GM18507 (cell line): ENCODE measurements at places on chromosomes 5 and 9.

DNA sequence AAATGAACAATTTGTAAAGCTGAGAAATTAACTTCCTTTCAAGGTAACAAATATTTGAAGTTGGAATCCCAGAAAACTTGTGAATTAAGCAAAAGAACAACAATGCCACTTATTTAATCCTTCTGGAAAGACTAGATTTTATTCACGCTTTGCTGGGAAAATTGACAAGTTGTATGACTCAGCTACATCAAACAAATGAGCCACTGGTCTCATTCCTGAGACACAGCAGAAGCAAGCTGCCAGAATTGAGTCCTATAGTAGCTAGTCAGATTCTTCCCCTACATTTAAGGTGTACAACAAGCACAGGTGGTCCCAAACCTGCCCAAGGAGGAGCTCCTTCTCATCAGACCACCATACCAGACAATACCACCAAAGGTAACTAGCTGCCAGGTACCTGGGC lies 280.7 kb downstream of the SPOCK1 start:
- no peak for DNase-seq

- no peak for DNase-seq
These were observed 248.7 kb downstream of the NR3C1 start for GRCh38 chr5:143154510-143155370.

DNA sequence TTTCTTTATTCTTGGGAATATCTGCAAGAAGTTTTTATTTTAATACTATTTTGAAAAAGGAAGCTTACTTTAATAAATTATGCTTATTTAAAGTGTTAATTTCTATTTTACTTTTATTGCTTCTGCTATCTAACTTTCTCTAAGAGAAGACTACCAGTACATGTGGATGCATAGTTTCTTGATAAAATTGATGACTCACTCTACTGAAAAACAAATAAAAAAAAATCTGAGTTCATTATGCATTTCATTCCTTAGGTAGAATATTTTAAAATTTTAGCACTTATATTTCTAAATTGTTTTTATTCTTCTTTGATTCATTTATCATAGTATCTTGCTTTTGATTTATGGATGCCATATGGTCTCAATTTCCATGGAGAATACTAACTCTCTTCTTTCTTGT lies 217.9 kb downstream of the TAF11L14 start:
- no peak for DNase-seq

GRCh38 chr9:91415290-91415689 lies 8.3 kb downstream of the NFIL3 start:
- DNase-seq, result no peak

- DNase-seq, result no peak
These were observed 1696.5 kb downstream of the MAT2B start for GRCh38 chr5:165201771-165202518.

- DNase-seq, result no peak
These were observed 472.8 kb downstream of the PSAT1 start for GRCh38 chr9:78769690-78770089.

DNA sequence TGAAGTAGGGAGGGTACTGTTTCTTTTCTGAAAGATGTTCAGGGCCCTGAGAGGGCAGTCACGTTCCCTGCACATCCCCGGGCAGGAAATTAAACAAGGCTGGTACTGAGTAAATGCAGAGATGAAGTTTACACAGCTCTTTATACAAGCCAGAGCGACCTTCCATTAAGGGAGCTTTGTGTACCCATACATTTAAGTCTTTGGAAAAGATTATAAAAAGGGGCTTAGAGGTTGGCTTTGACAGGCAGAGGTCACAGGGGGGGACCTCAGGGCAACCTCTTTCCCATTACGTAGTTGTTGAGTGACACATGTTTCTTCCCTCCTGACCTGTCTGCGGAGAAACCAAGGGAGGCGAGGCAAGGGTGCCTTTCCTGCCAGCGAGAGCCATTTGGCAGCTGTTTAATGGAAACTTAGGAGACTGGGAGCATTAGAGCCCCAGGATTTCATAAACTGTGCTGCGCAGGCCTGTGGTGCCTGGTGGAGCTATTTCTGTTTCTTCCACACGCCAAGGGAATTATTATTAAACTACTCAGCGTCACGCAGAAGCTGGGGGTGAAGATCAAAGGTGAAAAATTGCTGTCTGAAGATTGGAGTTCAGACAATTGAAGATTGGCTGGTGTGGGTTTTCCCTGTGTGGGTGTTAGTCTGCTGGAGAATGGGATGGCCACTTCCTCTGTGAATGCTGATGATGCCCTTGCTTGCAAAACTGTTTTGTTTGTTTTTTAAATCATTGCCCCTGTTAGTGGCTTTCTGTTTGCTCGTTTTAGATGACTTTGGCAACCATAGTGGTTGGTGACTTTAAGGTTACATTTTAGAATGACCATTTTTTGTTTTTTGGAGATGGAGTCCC lies 3.2 kb upstream of the SMIM32 start:
- DNase-seq, result no peak

DNA sequence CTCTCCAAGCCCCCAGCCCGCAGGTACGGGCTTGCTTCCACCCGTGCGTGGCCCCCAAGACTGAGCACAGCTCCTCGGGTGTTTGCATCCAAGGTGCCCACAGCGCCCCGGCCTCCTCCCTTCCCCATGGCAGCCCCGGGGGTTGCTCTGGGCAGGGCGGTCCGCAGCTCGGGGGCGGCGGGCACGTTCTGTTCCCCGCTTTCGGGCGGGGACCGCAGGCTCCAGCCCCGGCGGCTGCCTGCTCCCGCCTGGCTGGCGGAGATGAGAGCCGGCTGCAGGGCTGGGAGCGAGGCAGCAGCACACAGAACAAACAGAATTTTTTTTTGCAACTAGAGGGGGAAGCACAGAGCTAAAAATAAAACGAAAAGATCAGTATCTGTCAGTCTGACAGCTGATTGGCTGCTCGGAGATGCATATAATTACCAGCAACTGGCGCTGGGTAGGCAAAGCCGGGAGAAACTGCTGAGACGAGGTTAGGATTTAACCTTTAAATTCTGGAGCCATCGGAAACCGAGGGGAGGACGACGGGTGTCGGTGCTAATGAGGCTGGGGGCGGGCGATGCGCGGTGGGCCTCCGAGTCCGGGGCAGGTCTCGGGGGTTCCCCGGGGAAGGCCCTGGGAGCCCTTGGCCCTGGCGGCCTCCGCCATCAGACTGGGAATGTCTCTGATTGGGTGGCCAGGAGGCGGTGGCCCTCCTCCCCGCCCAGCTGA lies 142.7 kb upstream of the IER5L start:
- DNase-seq, result peak; percentile 29

DNA sequence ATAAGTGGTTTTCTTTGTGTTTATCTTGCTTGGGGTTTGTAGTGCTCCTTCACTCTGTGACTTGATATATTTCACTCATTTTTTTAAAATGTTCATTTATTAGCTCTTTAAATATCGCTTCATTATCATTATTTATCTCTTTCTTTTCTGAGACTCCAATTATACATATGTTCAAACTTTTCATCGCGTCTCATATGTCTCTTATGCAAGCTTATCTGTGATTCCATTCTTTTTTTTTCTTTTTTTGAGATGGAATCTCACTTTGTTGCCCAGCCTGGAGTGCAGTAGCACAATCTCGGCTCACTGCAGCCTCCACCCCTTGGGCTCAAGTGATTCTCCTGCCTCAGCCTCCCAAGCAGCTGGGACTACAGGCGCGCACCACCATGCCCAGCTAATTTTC lies 73.9 kb upstream of the GABRP start:
- DNase-seq, result no peak

DNA sequence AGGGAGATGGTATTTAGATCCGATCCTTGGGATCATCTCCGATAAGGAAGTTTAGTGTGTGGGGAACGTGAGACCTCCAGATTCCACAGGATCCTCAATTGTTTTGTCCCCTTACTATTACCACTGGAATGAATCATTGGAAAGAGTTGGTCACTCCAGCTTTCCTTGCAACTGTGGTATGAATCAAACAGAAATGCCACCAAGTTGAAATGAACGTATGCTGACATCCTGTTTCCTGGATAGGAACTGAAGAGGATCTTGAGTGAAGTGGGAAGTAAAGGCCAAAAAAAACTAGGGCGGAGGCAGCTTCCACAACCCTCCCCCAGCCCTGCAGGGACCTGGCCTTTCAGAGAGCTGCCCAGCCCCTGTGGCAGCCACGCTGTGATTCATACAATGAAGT lies 23.9 kb downstream of the IRX1 start:
- no peak for DNase-seq

DNA sequence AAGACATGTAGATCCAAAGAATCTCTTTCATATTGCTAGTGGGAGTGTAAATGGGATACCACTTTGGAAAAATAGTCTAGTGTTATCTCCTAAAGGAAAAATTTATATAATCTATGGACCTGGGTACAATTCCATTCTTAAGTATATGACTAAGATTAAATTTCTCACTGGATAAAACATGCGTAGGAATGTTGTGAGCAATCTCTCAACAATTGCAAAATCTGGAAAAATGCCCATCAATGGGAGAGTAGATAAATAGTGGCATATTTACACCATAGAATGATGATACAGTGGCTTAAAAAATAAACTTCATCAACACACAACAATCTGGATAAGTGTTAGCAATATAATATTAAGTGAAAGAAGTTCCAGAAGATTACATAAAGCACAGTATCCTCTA lies 469.5 kb downstream of the MAN2A1 start:
- no peak for DNase-seq

DNA sequence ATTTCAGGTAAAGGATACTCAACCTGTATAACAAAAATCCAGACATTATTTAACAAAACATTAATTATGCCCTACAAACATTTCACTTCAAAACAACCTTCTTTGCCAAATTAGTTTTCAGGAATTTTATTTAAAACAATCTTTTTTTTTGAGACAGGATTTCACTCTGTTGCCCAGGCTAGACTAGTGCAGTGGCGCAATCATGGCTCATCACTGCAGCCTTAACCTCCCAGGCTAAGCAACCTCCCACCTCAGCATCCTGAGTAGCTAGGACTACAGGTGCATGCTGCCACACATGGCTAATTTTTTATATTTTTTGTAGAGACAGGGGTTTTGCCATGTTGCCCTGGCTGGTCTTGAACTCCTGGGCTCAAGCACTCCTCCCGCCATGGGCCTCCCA lies 3.9 kb downstream of the FNIP1 start:
- no peak for DNase-seq

DNA sequence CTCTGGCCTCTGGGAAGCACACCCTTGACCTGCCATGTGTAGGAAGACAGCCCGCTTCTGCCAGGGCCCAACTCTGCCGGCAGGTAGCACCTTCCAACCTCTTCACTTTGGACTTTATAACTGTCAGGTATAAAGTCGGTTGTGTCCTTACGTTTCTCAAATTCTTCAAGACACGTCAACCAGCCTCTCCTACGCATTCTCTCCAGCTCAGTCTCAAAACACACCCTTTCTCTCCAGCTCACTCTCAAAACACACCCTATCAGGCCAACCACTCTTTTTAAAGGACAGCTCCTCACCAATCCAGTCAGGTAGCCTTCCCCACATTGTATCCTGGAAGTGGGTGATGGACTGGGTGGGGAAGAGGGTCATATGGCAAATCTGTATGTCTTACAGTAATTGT lies 13.5 kb downstream of the FXN start:
- no peak for DNase-seq

DNA sequence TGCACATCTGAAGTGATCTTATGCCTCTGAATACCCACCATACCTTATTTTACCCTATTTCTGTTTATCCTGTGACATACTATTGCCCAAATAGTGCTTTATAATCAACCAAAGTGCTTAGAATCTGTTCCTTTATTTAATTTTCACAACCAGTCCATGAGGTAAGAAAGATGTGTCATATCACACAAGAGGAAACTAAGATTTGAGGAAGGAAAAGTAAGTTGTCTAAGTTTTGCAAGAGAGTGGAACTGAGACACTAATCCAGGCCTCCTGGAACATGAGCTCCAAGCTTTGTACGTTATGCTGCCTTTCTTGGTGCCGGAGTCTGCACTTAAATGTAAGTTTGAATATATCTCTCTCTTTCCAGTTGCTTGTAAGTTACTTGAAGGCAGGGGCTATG lies 17.2 kb downstream of the KDM3B start:
- no peak for DNase-seq

DNA sequence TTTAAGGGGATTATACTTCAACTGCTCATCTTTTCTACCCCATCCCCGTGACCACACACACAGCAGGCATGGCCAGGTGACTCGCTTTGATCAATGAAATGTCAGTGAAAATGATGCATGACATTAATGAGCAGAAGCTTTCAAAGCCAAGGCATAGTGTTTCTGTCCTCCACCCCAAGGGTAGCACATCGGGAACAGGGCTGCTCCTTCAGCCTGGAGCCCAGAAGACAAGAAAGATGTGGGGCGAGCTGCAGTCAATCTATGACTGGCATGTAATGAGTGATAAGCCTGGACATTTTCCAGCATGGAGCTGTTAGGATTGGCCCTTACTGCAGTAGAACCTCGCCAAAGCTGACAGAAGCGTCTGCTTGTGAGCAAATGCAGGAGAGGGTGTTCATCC lies 122.6 kb upstream of the IRX2 start:
- no peak for DNase-seq

DNA sequence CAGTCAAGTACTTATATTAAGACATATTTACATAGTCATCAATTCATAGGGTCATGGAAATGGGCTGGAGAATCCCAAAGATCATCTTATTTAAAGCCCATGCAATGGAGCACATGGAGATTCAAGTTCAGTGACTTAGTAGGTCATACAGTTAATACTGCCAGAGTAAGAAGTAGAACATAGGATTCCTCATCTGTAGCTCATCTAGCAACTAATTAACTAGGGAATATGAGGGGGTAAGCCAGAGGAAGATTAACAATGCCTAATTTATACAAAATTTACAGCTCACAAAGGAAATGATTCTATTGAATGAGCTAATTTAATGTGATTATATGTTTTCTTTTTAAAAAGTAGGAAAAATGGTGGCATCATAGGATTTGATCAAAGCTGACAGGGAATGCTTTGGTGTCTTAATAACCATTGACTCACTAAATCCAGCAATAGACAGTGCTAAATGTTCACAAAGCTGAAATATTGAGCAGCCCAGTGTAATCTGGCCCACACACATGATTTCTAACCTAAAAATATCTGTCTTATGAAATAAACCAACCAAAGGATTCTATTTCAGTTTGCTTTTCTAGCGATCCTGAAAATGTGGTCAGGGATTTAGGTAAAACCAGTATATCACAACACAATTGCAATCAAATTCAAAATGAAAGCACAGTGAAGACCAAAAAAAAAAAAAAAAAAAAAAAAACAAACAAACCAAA lies 53.3 kb downstream of the PRDM6 start:
- no peak for DNase-seq

DNA sequence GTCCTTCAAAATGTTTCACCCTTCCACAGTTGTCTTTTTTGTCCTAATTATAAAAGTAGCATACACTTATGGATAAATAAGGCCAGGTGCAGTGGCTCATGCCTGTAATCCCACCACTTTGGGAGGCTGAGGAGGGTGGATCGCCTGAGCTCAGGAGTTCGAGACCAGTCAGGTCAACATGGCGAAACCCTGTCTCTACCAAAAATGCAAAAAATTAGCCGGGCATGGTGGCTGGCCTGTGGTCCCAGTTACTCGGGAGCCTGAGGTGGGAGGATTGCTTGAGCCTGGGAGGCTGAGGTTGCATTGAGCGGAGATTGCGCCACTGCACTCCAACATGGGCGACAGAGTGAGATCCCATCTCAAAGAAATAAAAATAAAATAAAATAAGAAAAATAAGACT lies 1.6 kb downstream of the C5orf52 start:
- no peak for DNase-seq
